Pancreas (tissue), 10 donors: ENCODE measurements at places on chromosomes 16 and 17. TPM values are rescaled to one million over a fixed set of nuclear protein-coding genes. Genes with fewer than 3 reads are reported as not detected.

The RGS9 gene
- total RNA-seq = 1.5 TPM

The DUXB gene
- not detected for total RNA-seq

The NAE1 gene
- total RNA-seq = 20.4 TPM

The MYH1 gene
- total RNA-seq = not detected
